ENCODE measurements at places on chromosomes 7 and 10.

- DNase-seq, result no peak
Observed at GRCh38 chr7:116348346-116348745, 138.0 kb downstream of the TES start.

DNA sequence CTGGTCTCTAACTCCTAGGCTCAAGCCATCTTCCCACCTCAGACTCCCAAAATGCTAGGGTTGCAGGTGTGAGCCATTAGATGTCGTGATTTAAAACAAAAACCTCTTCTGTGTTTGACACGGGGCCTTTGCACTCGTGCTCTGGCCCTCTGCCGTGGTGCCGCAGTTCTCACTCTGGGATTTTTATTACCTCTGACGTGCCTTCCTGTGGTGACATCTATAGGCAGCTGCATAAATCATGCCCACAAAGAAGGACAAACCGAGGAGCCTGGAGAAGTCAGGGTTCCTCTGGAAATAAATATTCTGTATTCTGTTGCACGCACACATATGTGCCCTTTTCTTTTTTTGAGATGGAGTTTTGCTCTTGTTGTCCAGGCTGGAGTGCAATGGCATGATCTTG, 25.9 kb upstream of the OCM start:
- no peak for DNase-seq

DNA sequence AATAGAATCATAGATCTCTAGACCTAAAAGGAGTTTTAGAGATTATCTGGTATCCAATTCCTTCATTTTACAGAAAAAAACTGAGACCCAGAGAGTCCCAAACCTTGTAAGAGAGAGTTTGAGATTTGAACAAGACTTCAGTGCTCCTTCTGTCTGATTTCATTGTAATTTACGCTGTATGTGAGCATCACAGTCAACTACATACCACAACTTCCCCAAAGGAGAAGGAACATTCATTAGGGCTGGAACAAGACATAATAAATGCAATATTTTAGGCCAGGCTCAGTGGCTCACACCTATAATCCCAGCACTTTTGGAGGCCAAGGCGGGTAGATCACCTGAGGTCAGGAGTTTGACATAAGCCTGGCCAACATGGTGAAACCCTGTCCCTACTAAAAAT, 17.3 kb upstream of the PRKAR2B start:
- DNase-seq, result no peak

- no peak for DNase-seq
Observed at GRCh38 chr10:69748621-69749020, 53.1 kb upstream of the COL13A1 start.

- peak; percentile 69 for DNase-seq
Observed at GRCh38 chr7:26686448-26686981, 177.9 kb downstream of the SKAP2 start.

- DNase-seq, result peak; percentile 29
Observed at GRCh38 chr7:43834463-43835251, 34.7 kb downstream of the MRPS24 start.

GRCh38 chr7:4739528-4739992, 35.9 kb upstream of the AP5Z1 start:
- peak; percentile 65 for DNase-seq

GRCh38 chr10:82762641-82763040, 887.6 kb downstream of the NRG3 start:
- no peak for DNase-seq

DNA sequence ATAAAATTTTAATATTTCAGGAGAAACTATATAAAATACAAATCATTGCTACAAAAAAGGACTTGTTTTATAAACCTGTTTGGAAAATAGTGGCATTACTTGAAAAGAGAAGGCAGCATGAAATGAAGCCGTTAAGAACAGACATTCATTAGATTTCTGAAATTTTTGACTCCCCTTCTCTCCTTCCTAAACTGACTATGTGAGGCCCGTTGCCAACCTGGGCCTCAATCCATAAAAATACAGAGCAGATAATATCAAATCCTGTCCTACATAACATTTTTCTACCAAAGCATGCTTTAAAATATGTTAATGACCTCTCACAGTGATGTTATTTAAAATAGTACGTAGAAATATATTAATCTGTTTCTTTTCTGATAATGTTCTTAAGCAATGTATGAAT, 34.5 kb upstream of the ING3 start:
- no peak for DNase-seq
